ENCODE measurements at places on chromosomes 7 and 10.

DNA sequence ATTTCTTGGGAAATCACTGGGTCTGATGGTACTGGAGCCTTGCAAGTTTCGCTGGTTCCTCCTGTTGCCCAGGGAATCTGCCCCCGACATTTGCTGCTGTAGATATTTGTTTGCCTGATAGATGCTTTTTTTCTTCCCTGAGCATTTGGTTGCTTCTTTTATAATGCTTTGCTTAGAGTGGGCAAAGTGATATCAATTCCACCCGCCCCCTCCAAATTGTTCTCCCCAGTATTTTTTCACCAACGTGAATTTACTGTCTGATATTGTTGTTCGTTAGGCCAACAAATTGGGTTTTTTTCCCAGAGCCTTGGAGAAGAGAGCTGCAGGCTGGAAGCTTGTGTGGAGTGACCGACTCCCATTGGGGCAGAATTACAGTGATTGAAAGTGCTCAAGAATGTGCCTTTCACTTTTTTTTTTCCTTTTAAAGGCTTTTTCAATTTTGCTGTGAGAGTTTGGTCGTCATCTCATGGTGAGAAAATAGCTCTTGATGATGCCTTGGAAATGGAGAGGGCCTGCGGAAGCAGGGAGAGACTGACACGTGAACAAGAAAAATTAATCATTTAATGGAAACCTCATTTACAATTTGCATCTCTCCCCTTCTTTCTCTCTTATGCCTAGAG is 2.5 kb downstream of the GRK5 start:
- no peak for DNase-seq

DNA sequence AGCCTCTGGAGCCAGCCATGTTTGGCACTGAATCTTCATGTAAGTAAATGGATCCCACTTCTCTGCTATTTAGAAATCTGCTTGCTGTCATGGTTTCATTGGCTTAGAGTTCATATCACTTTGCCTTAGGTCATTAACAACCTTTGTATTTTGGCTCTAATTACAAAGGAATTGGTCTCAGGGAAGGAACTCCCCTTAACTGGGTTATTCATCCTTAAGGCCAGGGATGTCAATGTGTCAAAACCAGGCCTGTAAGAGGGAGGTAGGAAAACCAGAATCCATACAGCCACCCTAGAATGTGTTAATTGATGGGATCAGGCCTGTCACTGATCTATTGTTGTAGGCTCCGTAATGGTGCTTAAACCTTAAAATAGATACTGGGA is 67.3 kb downstream of the ST7 start:
- no peak for DNase-seq

- DNase-seq: no peak
Measured at GRCh38 chr7:116698396-116698795, 26.4 kb downstream of the MET start.

DNA sequence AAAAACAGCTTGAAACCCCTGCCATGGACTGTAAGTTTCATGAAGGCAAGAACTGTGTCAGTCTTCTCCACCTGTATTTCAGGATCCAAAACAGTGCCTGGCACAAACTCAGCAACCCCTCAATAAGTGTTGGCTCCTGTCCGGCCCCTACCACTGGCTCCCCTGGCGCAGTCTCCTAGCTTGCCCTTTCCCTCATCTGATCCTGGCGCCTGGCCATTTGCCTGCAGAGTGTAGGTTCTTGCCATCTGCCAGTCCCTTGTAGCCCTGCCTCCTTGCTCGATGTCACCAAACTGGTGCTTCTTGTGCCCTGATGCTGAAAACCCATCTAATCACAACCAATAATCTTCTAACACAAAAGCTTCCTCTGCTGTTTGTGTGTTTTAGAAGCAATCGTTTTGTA is 60.4 kb downstream of the LGI1 start:
- no peak for DNase-seq

DNA sequence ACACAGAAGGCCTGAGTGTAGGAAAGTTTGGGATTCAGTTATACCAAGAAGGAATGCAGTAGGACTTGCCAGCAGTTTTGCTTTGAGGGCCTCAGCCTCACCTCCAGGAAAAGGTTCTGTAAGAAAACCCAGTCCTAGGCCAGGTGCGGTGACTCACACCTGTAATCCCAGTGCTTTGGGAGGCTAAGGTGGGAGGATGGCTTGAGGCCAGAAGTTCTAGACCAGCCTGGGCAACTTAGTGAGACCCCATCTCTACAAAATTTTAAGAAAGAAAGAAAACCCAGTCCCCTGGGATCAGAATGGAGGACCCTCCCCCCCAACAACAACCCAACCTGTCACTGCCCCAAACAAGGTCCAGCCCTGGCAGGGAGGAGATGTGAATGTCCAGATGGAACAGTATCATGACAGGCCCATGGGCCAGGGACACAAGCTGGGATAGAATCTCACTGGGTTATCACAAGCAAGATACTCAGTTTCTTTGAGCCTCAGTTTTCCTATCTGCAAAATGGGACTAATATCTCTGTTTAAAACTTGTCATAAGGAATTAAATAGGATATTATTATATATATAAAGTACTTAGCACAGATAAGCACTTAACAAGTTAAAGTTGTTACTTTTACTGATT is 68.7 kb downstream of the GTF2IRD1 start:
- DNase-seq: no peak

GRCh38 chr10:132681858-132682755 is 103.8 kb downstream of the NKX6-2 start:
- no peak for DNase-seq

DNA sequence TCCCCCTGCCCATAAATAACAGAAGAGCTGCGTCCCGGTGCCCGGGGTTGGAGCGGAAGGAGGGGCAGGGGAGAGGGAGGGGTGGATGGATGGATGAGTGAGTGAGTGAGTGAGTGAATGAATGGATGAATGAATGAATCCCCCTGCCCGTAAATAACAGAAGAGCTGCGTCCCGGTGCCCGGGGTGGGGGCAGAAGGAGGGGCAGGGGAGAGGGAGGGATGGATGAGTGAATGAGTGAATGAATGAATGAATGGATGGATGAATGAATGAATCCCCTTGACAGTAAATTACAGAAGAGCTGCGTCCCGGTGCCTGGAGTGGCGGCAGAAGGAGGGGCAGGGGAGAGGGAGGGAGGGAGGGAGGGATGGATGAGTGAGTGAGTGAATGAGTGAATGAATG is 7.6 kb upstream of the UNCX start:
- DNase-seq: no peak

DNA sequence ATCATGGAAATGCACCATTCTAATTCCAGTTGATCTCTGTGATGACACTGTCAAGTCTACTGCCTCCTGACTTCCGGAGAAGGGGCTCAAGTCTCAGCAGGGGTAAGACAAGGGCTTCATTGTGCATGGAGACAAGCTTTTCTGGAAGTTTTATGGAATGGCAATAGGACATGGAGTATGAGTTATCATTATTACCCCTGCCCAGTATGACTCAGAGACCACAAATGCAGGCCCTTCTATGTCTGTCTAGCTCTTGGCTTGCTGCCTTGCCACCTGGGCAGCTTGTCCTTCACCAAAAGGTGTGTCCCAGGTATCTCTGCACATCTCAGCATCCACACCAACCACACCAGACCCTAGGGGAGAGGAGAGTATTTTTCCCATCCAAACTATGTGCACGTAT is 34.9 kb upstream of the KIAA1217 start:
- no peak for DNase-seq

DNA sequence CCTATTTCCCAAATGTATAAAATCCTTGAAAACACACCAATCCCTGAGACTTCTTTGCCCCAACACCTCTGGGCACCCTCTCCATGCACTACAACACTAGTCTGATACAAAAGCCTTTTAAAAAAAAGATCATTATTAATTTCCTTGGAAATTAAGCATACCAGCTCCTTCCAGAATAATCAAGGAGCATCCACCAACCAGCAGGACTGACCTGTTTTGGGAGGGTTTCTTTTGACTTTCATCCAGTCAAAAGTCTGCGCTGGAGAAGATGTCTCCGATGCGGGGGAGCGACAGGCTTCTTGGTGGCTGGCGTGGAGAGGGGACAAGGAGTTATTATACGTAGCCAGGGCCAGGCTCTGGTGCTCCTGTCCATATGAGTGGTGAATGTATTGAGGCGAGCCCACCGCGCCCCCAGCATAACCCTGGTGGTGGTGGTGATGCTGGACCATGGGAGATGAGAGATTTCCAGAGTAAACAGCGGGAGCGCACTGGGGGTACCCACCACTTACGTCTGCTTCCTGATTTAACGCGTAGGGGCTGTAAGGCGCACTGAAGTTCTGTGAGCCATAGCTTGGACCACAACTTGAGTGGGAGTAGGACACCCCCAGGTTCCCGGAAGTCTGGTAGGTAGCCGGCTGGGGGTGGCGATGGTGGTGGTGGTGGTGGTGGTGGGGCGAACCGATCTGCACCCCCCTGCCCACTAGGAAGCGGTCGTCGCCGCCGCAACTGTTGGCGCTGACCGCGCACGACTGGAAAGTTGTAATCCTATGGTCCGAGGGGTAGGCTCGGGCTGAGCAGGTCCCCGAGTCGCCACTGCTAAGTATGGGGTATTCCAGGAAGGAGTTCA is 527 bp downstream of the HOXA1 start:
- no peak for DNase-seq

DNA sequence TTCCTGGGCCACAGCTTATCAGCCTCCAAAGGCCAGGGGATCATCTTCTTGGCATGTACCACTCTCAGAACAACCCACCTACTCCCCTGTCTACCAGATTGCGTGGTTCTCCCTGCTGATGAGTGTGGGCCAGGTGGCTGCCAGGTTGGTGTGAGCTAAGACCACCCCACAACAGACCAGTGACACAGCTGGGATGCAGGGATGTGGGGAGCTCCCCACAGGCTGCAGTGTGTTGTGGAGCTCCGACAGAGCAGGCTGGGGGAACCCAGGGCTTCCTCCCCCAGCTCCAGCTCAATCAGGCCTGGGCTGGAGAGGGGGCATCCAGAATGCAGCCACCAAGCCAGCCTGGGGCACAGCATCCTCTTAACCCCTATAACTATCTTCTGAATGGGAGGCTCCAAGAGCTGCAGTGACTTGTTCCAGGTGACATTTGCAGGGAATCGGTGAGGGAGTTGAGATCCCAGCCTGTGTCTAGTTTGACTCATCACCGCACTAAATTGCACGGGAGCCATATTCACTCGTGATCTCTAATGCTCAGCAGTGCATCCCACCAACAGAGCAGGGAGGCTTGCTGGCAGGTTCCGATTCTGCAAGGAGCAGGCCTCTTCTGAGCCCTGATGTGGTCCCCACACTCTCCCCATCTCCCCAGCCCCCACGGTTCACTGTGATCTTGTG is 596 bp upstream of the GDF2 start:
- no peak for DNase-seq

DNA sequence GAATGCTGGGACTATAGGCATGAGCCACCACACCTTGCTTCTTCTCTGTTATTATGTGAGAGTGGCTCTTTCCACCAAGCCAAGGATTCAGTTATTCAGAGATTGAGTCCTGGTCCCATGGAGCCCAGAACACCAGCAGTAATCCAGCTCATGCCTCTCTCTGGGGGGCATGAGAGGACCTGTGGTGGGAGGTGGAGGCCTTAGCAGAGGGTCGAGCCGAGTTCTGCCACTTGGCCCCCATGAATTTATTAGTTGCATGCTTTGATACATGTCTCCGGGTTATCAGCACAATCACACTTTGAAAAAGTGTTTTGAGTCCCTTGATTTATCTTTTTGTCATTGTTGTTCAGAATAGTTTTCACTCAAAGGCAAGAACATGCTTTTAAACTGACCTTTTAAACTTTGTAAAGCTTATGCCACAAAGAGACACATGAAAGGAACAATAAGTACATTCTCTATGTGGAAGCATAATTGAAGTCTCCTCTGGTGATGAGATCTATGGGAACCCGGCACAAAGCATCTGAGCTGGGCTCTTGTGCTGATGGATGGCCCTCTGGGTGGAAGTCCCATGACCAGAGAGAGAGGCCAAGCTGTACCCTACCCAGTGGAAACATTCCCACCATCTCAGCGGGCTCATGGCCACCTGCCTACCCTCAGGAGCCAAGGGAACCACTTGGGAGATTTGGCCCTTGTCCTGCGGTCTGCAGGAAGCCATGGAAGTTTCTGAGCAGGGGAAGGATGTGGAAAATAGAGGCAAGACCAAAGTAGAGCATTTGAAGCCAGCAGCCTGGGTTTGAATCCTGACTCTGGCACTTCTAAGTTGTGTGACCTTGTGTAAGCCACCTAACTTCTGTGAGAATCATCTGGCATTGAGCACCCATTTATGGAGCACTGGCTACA is 53.9 kb downstream of the MINDY4 start:
- DNase-seq: no peak

DNA sequence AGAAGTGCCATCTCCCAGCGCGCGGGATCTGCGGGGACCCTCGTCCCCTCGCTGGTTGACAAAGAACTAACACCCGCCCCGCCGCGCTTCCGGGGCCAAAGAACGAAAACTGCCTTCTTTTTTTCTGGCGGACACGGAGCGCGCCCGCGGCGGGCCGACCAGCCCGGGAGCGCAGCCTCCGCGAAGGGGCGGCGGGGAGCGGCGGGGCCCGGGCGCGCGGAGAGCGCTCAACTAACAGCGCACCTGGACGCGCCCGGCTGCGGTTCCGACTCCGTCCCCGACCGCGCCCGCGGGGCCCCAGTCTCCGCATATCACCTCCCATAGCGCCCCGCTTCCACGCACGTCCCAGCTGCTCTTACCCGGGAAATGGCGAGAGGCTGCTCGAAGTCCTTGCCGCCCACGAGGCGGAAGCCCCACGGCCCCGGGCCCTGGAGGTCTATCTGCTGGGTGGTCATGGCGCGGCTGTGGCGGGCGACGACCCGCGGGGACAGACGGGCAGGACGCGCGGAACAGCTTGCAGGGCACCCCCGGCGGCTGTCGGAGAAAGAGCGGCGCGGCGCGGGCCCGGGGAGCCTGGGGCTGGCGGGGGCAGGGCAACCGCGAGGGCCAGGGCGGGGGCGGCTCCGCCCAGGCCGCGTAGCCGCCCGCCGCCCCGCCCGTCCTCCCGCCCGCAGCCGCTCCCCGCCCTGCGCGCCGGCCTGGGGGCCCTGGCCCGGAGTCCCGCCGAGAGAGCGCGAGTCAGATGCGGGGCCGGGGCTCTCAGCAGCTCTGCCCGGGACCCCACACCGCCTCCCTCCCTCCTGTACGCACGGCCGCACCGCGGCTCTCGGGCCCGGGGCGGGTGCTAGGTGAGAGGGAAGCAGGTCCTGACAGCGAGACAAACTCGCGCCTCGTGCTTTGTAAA is at the start of gene PDLIM1:
Gene PDLIM1 (minus strand): TSS at position 543 of the 904 bp plus-strand sequence. CDS start 88 bp downstream, at position 455.
- peak; percentile 58 for DNase-seq

GRCh38 chr10:103605359-103606096 is 112.0 kb downstream of the NEURL1 start:
- peak; percentile 55 for DNase-seq

Data from activated CD8-positive, alpha-beta T cell treated with anti-CD3 and anti-CD28 coated beads, Interleukin-2, amount 10 ng/mL, durations not matched to agents 7 days and 5 days (primary cell).